ENCODE measurements at places on chromosomes 13 and 19. TPM values are rescaled to one million over a fixed set of nuclear protein-coding genes. Genes with fewer than 3 reads are reported as not detected.

- H3K4me3 ChIP-seq = no peak overlapping the region
- no peaks in the 10 kb centered on the region for H3K27me3 ChIP-seq
- H3K27ac ChIP-seq = no peak overlapping the region
- no peaks in the 10 kb centered on the region for H3K36me3 ChIP-seq
- DNase-seq = no peak
Measured at GRCh38 chr19:1060689-1061088, 6.3 kb upstream of the ARHGAP45 start.

DNA sequence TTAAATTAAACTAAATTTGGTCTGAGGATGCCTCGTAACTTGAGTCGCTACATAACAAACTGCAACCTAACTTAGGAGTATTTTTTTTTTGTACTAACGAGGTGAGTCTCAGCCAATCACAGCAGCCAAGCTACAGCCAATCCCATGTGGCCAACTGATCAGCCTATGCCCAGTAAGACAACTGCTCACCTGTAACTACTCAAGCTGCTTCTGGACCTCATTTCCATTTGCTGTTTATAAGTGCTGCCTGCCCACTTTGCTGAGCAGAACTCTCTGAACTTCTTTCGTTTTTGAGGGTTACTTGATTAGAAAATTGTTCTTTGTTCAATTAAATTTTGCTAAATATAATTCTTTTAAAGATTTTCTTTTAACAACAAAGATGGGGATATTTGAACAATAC lies 3.8 kb downstream of the CPB2 start:
- H3K36me3 ChIP-seq = peaks cover 7% of the 10 kb centered on the region
- H3K27ac ChIP-seq = peak overlapping the region; percentile 76
- no peak for DNase-seq

GRCh38 chr19:39448271-39448670 lies 2.9 kb downstream of the SUPT5H start:
- no peaks in the 10 kb centered on the region for H3K27me3 ChIP-seq
- no peak overlapping the region for H3K4me3 ChIP-seq
- H3K4me1 ChIP-seq = peaks cover 10% of the 10 kb centered on the region
- no peak for DNase-seq
- peaks cover 4% of the 10 kb centered on the region for H3K36me3 ChIP-seq

GRCh38 chr13:35554972-35555623 lies 78.6 kb upstream of the MAB21L1 start:
- no peaks in the 10 kb centered on the region for H3K36me3 ChIP-seq
- H3K4me1 ChIP-seq = peaks cover 4% of the 10 kb centered on the region
- no peaks in the 10 kb centered on the region for H3K27me3 ChIP-seq
- H3K4me3 ChIP-seq = no peak overlapping the region
- no peak overlapping the region for H3K27ac ChIP-seq

DNA sequence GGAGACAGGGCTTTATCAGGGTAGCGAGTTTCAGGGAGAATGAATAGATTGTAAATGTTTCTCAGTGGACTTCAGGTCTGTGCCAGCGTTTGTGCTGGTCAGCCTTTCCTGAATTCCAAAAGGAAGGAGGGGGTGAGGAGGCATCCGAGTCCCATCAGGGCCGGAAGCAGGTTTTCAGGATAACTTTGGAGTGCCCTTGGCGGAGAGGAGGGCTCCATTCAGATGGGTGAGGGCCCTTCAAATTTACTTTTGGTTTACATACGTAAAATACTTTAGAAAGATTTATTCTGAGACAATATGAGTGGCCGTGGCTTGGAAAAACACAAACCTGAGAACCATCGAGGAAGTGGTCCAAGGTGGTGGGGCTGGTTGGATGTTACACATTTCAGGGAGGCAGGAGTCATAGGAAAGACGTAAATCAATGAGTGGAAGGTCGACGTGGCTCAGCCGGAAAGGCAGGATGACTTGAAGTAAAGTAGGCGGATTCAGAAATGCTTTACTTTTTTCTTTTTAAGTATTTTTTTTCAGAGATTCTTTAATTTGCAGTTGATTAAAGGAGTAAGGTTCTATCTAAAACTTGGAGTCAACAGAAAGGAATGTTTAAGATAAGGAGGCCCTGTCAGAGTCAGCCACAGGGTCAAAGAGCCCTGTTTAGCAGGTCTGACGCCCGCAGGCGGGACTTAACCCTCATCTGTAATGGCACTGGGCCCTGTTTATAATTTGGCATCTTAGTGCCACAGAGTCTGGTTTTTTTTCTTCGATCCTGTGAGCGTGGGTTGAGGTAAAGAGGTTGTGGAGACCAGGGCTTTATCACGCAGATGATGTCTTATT lies 32.8 kb downstream of the ATP11A start:
- no peaks in the 10 kb centered on the region for H3K36me3 ChIP-seq
- no peak overlapping the region for H3K4me3 ChIP-seq
- no peaks in the 10 kb centered on the region for H3K4me1 ChIP-seq
- DNase-seq = no peak

DNA sequence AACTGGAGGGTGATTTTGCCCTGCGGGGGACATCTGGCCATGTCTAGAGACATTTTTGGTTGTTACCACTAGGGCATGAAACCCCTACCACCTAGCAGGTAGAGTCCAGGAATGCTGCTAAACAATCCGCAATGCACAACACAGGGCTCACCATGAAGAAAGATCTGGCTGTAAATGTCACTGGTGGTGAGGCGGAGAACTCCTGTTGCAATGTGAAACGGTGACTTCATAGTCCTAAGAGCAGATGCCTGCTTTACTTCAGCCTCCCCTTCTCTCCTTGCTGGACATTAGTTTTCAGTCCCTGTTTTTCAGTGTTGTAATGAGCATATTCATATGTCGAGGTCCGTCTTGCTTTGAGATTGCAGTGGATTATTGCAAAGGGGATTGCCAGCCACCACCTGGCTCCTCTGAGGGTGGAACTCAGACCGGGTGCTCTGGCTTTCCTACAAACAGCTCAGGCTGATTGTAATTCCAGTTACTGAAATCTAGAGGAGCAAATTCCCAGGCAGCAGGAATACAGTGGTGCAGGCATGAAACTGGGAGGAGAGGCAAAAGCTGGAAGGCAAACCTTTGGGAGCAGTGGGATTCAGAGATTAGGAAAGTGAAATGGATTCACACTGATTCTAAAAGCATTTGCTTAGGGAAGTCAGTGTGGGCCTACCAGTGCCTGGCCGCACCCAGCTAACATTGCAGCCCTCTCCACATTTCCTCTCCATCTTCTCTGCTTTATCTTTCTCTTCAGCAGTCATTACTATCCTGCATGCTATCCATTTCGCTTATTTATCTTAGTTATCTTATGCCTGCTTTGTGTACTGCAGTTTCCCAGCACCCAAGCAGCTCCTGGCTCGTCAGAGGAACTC lies 76.1 kb upstream of the PCDH8 start:
- H3K4me1 ChIP-seq = no peaks in the 10 kb centered on the region
- H3K27ac ChIP-seq = no peak overlapping the region
- no peaks in the 10 kb centered on the region for H3K36me3 ChIP-seq
- DNase-seq = no peak
- no peak overlapping the region for H3K4me3 ChIP-seq

- no peaks in the 10 kb centered on the region for H3K27me3 ChIP-seq
- no peaks in the 10 kb centered on the region for H3K4me1 ChIP-seq
- no peak for DNase-seq
- no peak overlapping the region for H3K27ac ChIP-seq
Measured at GRCh38 chr19:4425537-4425936, 23.1 kb downstream of the CHAF1A start.

- peak overlapping the region; percentile 88 for H3K4me3 ChIP-seq
- peak overlapping the region; percentile 95 for H3K27ac ChIP-seq
- H3K36me3 ChIP-seq = no peaks in the 10 kb centered on the region
- peaks cover 28% of the 10 kb centered on the region for H3K4me1 ChIP-seq
- H3K27me3 ChIP-seq = no peaks in the 10 kb centered on the region
Measured at GRCh38 chr13:106568299-106569003, 514 bp upstream of the ARGLU1 start.

- H3K4me3 ChIP-seq = no peak overlapping the region
- no peaks in the 10 kb centered on the region for H3K36me3 ChIP-seq
- no peak for DNase-seq
- no peak overlapping the region for H3K27ac ChIP-seq
- no peaks in the 10 kb centered on the region for H3K27me3 ChIP-seq
Measured at GRCh38 chr13:30715837-30716236, 19.5 kb upstream of the ALOX5AP start.

DNA sequence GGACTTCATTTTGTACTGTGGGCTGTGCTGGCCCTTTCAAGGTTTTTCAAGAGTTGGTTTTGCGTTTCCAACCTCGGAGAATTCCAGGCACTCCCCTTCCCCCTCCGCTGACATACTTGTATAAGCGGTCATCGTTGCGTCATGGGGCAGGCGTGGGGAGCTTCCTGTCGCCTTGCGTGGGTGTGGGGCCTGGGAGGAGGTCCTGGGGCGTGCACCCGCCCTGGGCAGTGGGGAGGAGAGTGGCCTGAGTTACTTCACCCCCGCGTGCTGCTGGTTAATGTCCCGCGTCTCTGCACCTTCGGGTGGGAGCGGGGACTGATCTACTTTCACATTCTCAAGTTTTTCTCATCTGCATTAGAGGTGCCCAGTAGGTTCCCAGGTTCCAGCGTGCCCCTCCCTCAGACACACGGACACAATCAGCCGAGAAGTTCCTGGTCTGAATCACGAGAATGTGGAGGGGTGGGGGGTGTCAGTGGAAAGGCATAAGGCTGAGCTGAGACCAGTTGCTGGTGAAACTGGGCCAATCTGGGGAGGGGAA lies 4.1 kb downstream of the IER2 start:
- no peaks in the 10 kb centered on the region for H3K27me3 ChIP-seq
- H3K4me1 ChIP-seq = peaks cover 19% of the 10 kb centered on the region
- H3K27ac ChIP-seq = peak overlapping the region; percentile 100

GRCh38 chr13:53141336-53141735 lies 112.7 kb downstream of the OLFM4 start:
- no peaks in the 10 kb centered on the region for H3K27me3 ChIP-seq
- peaks cover 4% of the 10 kb centered on the region for H3K4me1 ChIP-seq
- no peak overlapping the region for H3K4me3 ChIP-seq
- H3K36me3 ChIP-seq = no peaks in the 10 kb centered on the region
- no peak overlapping the region for H3K27ac ChIP-seq
- DNase-seq = no peak

- H3K36me3 ChIP-seq = no peaks in the 10 kb centered on the region
- no peak overlapping the region for H3K27ac ChIP-seq
- DNase-seq = no peak
- no peaks in the 10 kb centered on the region for H3K27me3 ChIP-seq
Measured at GRCh38 chr13:34993470-34993869, 51.4 kb downstream of the NBEA start.

GRCh38 chr13:22196777-22197176 lies 525.9 kb downstream of the FGF9 start:
- H3K4me1 ChIP-seq = no peaks in the 10 kb centered on the region
- DNase-seq = no peak
- no peaks in the 10 kb centered on the region for H3K27me3 ChIP-seq
- H3K36me3 ChIP-seq = no peaks in the 10 kb centered on the region
- no peak overlapping the region for H3K4me3 ChIP-seq

DNA sequence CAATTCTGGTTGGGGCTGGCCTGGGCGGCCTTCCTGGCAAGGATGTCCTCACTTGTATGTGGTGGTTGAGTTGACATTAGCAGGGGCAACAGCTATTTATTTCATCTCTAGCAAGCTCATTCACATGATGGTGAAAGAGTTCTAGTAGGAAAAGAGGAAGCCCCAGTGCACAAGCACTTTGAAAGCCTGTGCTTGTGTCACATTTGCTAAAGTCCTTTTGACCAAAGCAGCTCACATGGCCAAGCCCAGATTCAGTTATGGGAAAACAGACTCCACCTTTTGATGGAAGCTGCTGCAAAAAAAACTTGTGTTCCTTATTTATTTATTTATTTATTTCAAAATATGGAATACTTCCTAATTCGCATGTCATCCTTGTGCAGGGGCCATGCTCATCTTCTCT lies 17.2 kb downstream of the GTF2F2 start:
- peaks cover 18% of the 10 kb centered on the region for H3K4me1 ChIP-seq
- peaks cover 8% of the 10 kb centered on the region for H3K36me3 ChIP-seq
- H3K27ac ChIP-seq = no peak overlapping the region
- DNase-seq = no peak

DNA sequence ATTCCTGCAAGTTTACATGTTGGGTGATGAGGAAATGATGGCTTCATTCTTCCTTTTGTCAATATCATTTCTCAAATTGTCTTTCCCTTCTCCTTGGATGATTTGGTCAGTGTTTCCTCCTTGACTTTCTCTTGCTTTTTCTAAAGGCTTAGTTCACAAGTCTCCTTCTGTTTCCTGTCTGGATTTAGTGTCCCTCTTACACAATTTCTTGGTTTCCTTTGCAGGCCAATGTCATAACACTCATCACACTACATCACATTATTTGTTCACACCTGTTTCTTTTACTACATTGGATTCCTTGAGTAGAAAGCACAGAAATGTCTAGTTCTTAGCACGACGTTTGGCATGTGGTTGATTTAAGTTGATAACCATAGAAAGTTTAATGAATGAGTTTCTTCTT lies 490.7 kb downstream of the TDRD3 start:
- H3K27me3 ChIP-seq = no peaks in the 10 kb centered on the region
- H3K27ac ChIP-seq = no peak overlapping the region
- no peaks in the 10 kb centered on the region for H3K36me3 ChIP-seq
- no peak overlapping the region for H3K4me3 ChIP-seq
- DNase-seq = no peak

Gene MYBPC2
- total RNA-seq = not detected

Gene TUBB4A
- 45.2 TPM for total RNA-seq

Gene ZNF649
- total RNA-seq = 26.3 TPM

Gene CD70
- total RNA-seq = 2.0 TPM
